ENCODE measurements at places on chromosomes 11 and 22. TPM values are rescaled to one million over a fixed set of nuclear protein-coding genes. Genes with fewer than 3 reads are reported as not detected.

C1QTNF6 gene
- 22.8 TPM for total RNA-seq

DNA sequence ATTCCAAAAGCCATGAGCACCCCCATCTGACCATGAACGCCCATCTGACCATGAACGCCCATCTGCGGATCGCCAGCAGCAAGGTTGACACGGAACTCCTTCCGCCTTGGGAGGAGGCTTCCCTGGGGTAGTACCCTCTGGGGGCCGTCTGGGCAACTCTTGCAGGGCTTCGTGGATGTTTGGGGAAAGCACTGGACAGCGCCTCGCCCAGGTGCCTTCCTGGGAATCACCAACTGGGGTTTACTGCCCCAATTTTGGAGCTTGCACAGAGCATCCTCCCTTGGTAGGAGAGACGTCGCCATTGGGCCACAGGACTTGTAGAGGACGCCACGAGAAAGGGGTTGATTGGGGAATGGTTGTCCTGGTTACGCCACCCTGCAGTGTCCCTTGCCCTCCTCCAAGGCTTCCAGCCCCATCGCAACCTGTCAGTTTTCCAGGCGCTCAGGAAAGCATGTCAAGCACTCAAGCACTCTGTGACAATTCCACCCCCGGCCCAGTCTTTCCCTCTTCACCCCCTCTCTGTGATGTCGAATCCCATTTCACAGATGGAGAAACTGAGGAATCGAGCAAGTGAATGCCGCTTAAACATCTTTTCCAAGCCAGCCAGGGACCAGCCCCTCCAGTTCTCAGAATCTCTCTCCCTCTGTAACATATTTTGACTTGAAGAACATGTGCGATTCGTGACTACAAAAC lies 914 bp upstream of the PRDM11 start:
- no peak for DNase-seq

- no peak for DNase-seq
Measured at GRCh38 chr11:3129591-3130268, 35.4 kb downstream of the OSBPL5 start.

DNA sequence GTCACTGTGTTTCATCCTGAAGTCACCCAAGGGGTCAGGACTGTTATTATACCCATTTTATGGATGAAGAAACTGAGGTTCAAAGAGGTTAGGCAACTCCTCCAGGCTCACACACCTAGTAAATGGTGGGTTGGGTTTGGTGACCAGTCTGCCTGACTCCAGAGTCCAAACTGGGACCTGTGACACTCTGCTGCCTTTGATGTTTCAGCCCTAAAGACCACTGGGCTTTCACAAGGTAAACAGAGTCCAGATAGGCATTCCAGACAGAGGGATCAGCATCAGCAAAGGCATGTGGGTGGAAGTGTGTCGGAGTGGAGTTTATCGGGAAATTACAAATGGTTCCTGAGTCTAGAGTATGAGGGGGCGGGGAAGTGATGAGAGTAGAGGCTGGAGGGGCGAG lies 38.5 kb downstream of the MICAL2 start:
- DNase-seq, result no peak

CBX7 gene
- total RNA-seq, result 67.4 TPM

PLAAT4 gene
- total RNA-seq, result 126 TPM

GGT5 gene
- 0.63 TPM for total RNA-seq
